Tibial nerve (tissue), 4 donors: ENCODE measurements at places on chromosomes 7 and 10. TPM values are rescaled to one million over a fixed set of nuclear protein-coding genes. Genes with fewer than 3 reads are reported as not detected.

SLC26A3 gene
- not detected for total RNA-seq

FBXL13 gene
- total RNA-seq = 0.20 TPM

TMEM168 gene
- total RNA-seq = 28.4 TPM

HTRA1 gene
- 183 TPM for total RNA-seq

FGL2 gene
- total RNA-seq = 214 TPM

NUTM2E gene
- not detected for total RNA-seq

ELAPOR2 gene
- total RNA-seq = 12.8 TPM

GLI3 gene
- 8.6 TPM for total RNA-seq

EEF1AKMT2 gene
- total RNA-seq = 15.3 TPM

USP54 gene
- 172 TPM for total RNA-seq

UPK3BL2 gene
- 10.0 TPM for total RNA-seq

SEMA3D gene
- total RNA-seq = 4.8 TPM

C10orf62 gene
- 1.2 TPM for total RNA-seq

- no peak for DNase-seq
Observed at GRCh38 chr10:20492447-20492846, 404.7 kb downstream of the NEBL start.

DNA sequence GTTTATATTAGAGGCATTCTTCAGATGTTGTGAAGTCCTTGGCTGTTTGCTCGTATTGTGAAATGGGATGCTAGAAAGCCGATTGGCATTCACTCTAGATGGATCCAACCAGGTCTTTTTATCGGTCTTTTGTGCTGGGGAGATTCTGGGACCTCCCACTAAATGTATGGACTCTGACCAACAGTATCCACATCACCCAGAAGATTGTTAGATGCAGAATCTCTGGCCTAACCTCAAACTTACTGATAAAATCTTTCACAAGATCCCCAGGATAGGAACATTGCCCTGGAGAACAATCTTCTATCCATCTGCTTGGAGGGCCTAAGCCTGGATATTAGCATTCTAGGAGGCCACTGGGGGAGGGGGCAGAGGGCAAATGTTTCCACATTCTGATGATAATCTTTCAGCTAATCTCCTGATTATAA lies 160.9 kb downstream of the PLXDC2 start:
- DNase-seq = no peak

- no peak for DNase-seq
Observed at GRCh38 chr7:155998328-155998691, 186.0 kb upstream of the SHH start.

GRCh38 chr7:31125171-31125570 lies 73.1 kb downstream of the ADCYAP1R1 start:
- DNase-seq = no peak

GRCh38 chr7:72335561-72336381 lies 76.4 kb downstream of the CALN1 start:
- DNase-seq = no peak

DNA sequence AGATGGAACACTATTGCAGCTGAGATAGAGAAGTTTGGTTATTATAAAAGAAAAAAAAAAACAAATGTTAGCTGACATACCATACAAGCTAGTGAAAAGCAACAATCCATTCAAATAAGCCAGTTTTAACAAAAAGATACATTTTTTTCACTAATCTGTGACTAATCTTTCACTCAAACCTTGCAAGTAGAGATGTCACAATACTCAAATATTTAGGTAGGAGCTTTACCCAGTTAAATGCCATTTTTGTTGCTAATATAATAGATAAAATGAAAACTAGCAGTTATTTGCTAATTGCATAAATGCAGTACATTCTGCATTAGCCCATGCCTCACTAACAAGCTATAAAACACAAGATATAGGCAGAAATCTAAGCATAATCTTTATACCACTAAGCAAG lies 123.6 kb downstream of the BTAF1 start:
- no peak for DNase-seq

- DNase-seq = no peak
Observed at GRCh38 chr7:106523482-106523881, 137.5 kb downstream of the CCDC71L start.

DNA sequence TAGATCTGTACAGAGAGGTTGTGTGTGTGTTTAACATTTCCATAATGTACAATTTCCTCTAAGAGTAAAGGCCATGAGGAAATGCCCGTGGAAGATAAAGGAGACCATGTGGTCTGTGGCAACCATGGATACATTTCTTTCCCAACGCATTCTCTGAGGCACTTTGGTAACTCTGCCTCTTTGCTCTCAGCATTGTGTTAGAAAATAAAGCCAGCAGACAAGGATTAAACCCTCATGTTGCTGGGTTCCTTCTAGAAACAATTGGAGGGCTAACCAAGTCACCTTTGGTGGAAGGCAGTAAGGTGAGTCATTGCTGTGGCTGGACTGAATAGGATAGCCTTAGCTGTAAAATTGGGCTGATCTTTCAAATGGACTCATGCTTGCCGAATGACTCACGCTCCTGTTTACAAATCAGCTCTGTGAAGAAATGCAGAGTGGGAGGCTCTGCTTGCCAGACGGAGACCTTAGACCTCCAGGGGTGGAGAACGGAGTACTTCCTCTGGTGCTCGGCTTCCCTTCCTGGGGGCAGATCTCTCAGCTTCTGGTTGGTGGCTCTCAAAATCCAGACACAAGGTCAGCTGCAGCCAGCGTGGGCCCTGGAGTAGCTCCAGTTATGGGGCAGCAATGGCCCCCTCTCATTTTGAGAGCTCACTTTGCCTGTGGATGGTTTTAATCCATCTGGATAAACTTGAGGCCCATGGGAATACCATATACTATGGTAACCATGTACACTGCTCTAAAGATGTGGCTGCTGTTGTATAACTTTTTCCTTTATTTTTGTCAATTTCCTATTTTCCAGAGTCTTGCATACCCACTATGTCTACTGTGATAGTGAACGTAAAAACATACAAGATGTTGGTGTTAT lies 137.3 kb downstream of the TCF7L2 start:
- DNase-seq = peak; percentile 55

GRCh38 chr10:81875467-81876252 lies 666 bp downstream of the NRG3 start:
- no peak for DNase-seq

DNA sequence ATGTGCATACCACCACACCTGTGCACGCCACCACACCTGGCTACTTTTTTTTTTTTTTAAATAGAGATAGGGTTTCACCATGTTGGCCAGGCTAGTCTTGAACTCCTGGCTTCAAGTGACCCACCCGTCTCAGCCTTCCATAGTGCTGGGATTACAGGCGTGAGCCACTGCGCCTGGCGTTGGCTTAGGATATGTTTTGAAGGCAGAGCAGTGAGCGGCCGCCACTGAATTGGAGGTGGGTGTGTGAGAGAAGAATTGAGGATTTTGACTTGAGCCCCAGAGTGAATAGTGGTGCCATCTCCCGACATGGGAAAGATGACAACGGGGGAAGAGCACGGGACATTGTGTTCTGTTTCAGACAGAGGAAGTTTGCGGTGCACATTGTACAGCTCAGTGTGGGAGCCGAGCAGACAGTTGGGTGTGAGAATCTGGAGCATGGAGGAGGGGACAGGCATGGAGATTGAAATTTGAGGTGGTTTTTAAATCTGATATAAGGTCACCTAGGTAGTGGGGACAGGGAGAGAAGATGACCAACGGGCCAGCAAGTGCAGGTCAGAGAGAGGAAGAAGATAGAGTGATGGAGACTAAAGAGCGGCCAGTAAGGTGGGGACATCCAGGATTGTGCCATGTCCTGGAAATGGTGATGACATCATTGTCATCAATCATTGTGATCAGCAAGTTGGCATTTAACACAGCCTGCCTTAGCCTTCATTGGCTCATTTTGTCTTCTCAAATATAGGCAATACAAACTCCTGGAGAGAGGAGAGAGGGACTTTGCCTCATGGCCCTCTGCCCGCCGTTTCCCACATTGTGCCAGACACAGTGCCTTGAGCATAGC lies 35.8 kb downstream of the VWA2 start:
- DNase-seq = no peak

DNA sequence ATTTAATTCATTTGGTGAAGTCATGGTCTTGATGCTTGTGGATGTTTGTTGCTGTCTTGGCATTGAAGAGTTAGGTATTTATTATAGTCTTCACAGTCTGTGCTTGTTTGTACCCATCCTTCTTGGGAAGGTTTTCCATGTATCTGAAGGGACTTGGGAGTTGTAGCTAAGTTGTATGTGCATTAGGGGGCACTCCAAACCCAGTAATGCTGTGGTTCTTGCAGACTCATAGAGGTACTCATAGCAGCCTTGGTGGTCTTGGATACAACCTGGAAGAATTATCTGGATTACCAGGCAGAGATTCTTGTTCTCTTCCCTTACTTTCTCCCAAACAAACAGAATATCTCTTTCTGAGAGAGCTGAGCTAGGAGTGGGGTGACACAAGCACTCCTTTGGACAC lies 93.2 kb downstream of the ADCYAP1R1 start:
- DNase-seq = no peak

DNA sequence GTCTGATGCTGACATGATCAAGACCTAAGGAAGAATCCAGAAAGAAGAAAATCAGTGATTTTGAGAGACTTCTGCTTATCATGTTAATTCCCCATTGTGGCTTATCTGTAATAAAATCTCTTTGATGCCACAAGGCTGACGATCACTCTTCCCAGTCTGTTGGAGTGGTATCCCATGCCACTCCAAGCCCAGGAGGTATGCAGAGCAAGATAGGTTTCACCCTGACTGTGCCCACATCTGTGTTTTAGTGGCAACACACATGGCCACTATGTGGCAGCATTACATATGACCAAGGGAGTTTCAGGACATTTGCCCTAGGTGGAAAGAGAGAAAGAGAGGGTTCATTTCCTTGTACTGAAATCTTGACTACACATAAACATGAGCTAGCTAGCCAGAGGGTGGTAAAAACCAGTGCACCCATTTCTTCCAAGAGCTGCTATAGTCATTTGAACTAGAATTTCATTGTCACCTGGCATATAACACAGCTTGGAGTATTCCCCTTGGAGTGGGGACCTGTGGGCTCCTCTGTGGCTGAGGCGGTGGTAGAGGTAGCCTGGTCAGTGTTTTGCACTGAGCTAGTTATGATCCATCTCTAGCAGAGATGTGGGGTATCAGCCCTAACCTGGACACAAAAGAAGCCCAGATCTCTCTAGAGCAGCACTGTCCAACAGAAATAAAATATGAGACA lies 20.8 kb downstream of the LAMB4 start:
- DNase-seq = no peak

DNA sequence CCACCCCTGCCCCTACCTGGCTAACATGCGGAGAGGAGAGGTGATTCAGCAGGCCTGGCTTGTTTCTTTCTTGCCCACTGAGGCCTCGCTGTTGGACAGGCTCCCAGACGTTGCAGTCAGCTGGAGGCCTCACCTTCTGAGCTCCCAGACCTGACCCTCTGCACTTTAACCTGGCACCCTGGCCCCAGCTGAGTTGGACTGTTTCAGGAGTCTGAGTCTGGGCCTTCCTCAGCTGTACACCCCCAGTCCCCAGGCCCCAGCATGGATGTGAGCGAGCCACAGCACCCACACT lies 35.0 kb downstream of the UNC5B start:
- DNase-seq = no peak

GRCh38 chr7:134318443-134318842 lies 1.7 kb upstream of the SLC35B4 start:
- DNase-seq = no peak

DNA sequence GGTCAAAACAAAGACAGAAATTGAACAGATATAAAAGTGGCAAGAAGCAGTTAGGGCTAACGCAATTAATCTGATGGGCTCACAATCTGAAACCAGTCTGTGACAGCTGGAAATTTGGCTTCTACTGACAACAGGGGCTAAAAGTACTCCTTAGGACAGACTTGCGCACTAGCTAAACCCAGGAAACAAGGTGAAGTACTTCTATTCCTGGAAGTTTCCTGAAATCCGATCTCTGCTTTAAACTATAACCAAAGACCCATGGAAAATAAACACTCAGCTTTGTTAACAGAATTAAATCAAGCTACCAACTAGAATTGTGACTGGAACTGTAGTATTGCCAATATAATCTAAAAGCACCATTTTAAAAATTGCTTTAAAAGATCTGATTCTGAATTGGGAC lies 520.2 kb upstream of the ZWINT start:
- no peak for DNase-seq

GRCh38 chr7:101882595-101883564 lies 65.5 kb downstream of the CUX1 start:
- peak; percentile 84 for DNase-seq

DNA sequence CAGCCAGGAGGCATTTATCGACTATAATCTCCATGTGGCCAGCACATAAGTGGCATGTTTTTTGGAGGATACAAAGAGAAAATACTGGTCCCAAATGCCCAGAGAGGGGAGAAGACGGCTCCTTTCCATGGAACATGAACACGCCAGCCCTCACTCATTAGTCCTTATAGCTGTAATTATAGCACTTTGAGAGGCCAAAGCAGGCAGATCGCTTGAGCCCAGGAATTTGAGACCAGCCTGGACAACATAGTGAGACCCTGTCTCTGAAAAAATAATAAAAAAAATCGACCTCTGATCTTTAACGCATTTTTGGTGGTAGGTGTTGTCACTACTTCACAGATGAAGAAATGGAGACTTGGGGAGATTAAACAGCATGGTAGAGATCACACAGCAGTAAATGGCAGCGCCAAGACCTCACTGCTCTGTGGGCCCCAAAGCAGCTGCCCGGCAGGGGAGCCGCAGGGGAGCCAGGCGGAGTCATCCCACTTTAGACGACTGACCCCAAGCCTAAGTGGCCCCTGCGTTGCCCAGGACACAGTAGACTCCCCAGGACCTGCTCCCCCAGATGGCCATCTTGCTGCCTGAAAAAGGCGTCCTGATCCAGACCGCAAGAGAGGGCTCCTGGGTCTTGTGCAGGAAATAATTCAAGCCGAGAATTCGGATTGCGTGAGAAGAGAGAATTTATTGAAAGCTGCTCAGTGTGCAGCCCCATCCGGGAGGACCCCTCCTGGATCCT lies 21.2 kb upstream of the PRKAG2 start:
- no peak for DNase-seq

- no peak for DNase-seq
Observed at GRCh38 chr10:58217612-58218011, 50.1 kb downstream of the IPMK start.

- DNase-seq = no peak
Observed at GRCh38 chr10:33352175-33352574, 17.7 kb upstream of the NRP1 start.

DNA sequence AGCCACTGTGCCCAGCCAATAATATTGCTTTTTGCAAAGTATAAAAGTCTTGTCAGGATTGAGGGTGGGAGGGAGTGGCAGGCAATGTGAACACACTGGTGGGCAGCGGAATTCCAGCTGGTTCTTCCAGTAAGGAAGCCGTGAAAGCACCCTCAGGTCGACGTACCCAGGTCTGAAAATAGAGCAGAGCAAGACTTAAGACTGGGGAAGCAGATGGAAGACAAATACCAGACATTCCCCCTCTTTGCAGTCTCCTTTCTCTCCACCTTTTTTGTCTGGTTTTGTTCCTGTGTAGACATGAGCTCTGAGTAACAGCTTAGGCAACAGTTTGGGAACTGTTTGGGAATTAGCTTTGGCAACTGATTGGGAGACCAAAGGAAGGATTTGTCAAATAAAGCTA lies 17.6 kb upstream of the CSTF2T start:
- DNase-seq = no peak

DNA sequence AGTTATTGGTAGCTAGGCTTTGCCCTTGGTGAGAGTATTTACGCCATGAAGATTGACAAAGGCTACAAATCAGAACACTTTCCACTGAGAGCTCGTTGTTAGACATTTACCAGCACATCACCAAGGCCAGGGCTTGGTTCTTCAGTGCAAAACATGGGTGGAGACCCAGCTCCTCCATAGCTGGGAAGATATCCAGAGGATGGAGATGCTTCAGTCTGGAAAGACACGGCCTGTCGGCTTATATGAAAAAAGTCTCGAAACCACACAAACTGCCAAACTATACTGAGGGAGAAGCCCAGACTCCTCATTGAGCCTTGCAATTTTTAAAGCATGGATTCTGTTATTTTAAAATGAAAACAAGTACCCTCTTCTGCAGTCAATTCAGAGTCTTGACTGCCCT lies 83.4 kb upstream of the ANLN start:
- DNase-seq = no peak
